ENCODE measurements at places on chromosomes 16 and 17.

DNA sequence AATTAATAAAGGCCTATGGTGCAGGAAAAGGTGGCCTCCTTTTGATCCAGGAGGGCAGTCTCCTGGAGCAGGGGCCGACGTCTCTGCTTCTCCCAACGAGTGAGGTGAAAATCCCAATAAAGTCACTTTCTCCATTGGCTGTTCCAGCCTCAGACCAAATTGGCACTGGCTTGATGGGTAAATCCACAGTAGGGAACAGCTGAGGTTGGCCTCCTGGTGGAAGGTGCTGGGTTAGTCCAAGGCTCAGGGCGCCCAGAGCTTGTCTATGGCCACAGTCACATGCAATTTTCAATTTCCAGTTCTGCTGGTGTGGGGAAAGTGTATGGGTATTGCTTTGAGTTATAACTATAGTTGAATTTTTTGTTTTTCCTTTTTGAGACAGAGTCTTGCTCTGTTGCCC, 79.0 kb downstream of the NETO2 start:
- DNase-seq = no peak

- DNase-seq = no peak
These were observed 101.5 kb downstream of the CLEC16A start for GRCh38 chr16:11045846-11046245.

- DNase-seq = peak; percentile 51
These were observed 3.8 kb upstream of the USP36 start for GRCh38 chr17:78844301-78845005.

- DNase-seq = no peak
These were observed 17.3 kb upstream of the ERCC4 start for GRCh38 chr16:13902677-13903076.

DNA sequence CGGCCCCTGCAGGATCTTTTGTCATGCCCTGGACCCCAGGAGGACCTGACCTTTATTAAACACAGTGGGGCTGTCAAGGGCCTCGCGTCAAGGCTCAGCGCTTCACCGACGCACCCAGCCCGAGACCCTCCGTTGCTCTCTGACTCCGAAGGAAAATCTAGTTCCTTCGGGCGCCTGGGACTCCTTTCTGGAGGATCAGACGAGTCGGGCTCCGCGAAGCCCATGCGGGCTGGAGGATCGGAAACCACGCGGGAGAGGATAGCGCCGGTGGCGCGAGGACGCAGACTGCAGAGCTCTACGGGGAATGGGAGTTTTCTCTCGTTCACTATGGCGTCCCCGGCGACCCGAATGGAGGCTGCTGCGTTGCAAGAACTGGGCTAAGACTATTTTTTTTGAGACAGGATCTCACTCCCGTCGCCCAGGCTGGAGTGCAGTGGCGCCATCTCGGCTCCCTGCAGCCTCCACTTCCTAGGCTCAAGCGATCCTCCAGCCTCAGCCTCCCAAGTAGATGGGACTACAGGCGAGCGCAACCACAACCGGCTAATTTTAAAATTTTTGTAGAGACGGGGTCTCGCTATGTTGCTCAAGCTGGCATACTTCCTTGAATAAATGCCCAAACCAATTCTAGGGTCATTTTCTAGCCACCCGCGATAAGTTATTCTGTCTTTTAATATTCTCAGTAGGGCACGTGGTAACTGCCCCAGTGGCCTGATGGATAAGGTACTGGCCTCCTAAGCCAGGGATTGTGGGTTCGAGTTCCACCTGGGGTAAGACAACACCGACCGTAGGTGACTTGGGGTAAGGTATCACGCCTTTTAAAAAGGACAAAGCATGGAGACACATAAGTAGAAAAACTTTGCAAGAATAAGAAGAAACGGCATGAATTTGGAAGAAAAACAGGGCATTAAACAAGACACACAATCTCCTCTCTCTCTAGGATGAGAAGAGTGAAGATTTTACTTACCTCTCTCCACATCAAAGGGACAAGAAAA, 5.5 kb downstream of the OR1F1 start:
- DNase-seq = peak; percentile 47

GRCh38 chr17:59401274-59401673, 69.8 kb downstream of the YPEL2 start:
- DNase-seq = no peak

DNA sequence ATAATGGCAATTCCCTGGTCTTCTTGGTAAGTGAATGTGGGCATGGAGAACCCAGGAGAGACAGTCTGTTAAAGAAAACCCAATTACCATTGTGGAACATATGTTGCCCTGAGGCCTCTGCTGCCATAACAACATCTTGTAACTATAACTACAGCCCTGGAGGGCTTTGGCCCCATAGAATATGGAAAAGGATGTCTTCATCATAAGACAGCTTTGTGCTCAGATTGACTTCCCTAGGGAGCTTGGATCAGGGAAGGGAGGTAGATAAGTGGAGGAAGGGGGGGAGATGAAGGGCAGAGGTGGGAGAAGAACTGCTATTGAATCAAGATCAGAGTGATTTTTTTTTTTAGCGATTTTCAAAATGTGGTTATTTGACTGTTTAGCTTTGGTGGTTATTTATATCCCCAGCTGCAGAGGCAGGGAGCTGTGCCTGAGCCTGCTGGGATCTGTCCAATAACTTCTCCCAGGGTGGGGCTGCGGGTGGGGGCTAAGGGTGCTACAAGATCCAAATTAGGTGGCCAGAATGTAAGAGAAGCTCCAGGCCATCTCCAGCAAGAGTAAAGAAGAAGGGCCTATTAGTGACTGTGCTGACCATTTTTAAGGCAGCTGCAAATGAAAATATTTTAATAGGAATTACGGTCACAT, 5.3 kb upstream of the KAT7 start:
- no peak for DNase-seq

DNA sequence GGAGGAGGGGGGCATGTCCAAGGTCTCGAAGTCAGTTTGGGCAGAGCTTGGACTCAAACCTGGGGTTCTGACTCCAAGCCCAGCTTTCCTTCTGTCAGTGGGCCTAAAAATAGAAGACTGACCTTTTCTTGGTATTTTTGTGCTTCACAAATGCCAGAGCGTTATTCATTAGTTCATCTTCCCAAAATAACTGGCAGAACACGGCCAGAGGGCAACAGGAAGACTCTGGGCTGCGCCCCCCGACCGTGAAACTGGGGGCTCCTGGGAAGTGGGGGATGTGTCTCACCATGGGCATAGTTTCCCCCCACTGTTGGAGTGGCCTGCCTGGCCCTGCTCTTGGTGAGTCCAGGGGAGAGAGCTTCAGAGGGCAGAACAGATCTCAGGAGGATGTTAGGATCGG, 94.0 kb downstream of the SOCS1 start:
- no peak for DNase-seq

- DNase-seq = no peak
These were observed 38.9 kb upstream of the HELZ start for GRCh38 chr17:67283731-67284516.

GRCh38 chr17:27247071-27247957, 46.6 kb upstream of the WSB1 start:
- no peak for DNase-seq

DNA sequence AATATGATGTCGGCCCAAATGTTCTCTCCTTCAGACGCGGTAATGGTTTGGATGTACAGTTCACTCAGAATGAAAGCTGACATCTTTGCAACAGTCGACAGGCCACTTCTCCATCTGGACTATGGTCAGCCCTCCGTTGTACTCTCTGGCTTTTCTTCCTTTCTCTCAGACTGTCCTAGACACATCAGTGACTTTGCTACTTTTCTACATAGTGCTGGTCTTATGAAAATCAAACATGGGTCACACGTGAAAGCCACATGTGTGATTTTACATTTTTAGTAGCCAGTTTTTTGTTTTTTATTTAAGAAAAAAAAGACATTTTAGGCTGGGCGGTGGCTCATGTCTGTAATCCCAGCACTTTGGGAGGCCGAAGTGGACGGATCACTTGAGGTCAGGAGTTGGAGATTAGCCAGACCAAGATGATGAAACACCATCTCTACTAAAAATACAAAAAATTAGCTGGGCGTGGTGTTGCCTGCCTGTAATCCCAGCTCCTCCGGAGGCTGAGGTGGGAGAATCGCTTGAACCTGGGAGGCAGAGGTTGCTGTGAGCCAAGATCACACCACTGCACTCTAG, 644.1 kb downstream of the KCNJ2 start:
- DNase-seq = no peak

- no peak for DNase-seq
These were observed 173.7 kb downstream of the TRIM37 start for GRCh38 chr17:58932956-58933355.

- DNase-seq = no peak
These were observed 389.2 kb upstream of the SALL1 start for GRCh38 chr16:51540259-51540658.

DNA sequence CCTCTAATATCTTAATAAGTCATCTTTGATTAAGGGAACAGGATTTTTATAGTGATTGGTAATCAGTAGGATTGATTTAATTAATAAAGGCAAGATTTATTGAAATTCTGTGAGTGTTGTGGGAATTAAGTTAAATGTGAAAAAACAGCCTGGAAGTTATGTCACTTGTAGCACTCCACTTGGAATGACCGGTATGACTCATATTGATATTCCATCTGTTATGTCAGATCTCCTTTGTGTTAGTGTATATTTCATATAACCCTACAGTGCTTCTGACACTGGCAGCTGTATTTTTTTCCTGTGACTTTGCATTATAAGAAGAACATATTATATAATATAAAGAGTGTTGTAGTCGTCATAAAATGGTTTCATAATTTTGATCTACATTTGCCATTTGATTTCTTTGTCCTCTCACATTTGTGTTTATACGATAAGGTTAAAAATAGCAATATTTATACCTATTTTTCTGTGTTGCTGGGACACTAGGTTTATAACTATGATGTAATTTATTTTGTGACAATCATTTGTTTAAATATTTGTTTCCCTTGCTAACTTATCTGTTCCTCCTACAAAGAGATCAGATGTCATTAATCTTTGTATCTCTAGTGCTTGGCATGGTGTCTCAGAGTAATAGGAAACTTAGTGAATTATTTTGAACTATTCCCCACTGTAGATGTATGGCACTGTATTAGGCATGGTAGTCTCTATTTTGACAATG, 249.0 kb downstream of the BCAS3 start:
- DNase-seq = no peak

- no peak for DNase-seq
These were observed 2252.0 kb downstream of the TP53TG3F start for GRCh38 chr16:35711435-35711834.

- DNase-seq = no peak
These were observed 9.1 kb downstream of the USP31 start for GRCh38 chr16:23140107-23140506.

- no peak for DNase-seq
These were observed 12.3 kb downstream of the GLIS2 start for GRCh38 chr16:4328046-4328781.

- DNase-seq = no peak
These were observed 81.0 kb upstream of the GSE1 start for GRCh38 chr16:85532147-85532546.

DNA sequence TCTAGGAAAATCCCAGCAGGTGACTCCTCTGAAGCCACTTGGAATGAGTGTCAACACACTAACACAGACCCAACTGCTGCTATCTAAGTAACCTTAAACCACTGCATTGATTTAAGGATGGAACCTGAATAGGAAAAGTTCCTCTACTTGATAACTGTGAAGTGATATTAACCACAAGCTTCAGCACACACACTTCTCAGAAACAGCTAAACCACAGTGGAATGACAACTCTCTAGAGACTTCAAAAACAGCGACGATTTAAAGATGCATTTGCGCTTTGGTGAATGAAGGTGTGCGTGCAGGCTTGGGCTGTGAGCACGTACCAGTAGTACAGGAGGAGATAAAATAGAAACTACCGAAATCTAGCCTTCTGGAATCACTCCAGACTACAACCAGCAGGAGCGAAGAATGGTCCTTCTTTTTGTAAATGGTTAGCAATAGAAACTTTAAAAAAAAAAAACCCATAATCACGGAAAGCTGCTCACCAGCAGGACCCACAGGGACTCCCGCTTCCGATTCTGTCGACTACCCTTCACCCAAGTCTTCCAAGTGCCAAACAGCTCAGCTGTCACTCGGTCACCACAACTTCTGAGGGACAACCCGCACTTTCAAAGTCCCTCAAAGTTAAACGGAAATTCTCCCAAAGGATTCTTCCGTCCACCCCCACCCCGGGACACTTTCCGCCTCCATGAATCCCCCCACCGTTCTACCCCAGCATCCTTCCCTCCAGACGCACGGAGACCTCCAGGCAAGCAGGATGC, 137.7 kb upstream of the CORO6 start:
- peak; percentile 7 for DNase-seq

- DNase-seq = peak; percentile 42
These were observed 744 bp upstream of the GGNBP2 start for GRCh38 chr17:36544044-36544306.

DNA sequence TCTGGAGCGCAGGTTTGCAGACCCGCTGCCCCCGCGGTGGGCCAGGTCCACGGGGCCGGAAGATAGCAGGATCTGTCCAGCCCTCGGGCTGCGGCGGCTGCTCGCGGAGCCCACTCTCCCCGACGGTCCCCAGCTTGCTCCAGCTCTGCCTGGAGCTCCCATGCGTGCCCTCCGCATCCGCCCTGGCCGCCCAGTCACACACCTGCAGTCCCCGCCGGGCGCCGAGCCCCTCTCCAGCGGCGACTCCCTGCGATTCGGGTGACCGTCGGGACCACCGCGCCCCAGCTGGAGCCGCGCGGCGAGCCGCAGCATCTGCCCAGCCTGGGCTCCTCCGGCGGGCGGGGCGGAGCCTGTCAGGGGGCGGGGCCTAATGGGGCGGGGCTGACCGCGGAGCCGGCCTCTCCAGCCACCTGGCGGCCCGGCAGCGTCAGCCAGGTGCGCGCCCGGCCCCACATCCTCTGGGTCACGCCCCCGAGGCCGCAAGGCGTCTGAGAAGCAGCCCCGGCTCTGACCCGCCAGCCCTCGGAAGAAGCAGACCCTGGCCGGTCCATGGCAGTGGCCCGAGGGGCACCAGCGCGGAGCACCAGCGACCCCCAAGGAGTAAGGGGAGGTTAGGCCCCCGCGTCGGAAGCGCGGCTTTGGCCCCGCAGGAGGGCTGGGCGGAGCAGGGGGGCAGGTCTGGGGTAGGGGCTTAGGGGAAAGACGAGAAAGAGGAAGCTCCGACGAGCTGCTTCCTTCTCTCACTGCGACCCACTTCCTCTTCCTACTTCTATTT, at the start of gene PIK3R5:
Gene PIK3R5, minus strand, starts transcription at position 314 of the 775 bp plus-strand sequence. CDS start 54,213 bp downstream, outside the sequence.
- DNase-seq = no peak

DNA sequence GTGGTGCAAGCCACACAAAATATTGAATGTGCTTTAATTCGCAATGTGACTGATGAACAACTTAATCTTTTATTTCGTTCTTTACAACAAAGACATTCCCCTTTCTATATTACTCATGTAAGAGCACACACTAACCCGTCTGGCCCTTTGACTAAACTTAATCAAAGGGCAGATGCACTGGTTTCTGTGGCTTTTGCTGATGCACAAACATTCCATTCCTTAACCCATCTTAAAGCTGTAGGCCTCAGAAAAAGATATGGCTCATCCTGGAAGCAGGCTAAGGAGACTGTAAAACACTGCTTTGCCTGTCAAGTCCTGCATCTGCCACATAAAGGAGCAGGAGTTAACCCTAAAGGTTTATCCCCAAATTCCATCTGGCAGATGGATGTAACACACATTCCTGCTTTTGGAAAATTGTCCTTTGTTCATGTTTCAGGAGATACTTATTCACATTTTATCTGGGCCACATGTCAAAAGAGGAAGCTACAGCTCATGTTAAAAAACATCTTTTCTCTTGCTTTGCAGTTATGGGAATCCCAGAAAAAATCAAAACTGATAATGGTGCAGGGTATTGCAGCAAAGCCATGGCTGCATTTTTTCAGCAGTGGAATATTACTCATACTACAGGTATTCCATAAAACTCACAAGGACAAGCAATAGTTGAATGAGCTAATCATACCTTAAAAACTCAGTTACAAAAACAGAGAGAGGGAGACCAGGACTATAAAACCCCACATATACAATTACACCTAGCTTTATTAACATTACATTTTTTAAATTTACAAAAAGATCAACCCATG, 137.2 kb downstream of the AHSP start:
- peak; percentile 50 for DNase-seq

- DNase-seq = no peak
These were observed 141.6 kb downstream of the PRKCA start for GRCh38 chr17:66444031-66444430.

Data from RCC 7860 (cell line).